Right renal cortex interstitium (tissue), 3 donors: ENCODE measurements at places on chromosomes 13 and 19.

DNA sequence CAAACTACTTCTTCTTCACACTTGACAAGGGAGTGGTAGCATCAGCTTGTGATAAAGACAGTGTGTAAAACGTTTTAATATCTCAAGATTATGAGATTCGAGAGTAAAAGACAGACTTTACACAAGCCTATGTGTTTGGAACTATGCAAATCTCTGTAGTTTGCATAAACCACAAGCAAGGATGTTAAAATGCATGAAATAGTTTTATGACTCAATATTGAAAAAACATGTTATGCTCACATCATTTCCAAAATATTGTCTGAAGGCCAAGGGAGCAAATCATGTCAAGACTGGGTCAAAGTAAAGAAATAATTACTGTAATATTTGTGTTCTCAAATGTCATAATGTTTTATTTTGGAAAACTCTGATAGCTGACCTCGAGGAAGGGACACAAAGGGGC is 316.8 kb upstream of the KLF12 start:
- DNase-seq = no peak

GRCh38 chr19:38650172-38650775 is 2.8 kb downstream of the ACTN4 start:
- no peak for DNase-seq

DNA sequence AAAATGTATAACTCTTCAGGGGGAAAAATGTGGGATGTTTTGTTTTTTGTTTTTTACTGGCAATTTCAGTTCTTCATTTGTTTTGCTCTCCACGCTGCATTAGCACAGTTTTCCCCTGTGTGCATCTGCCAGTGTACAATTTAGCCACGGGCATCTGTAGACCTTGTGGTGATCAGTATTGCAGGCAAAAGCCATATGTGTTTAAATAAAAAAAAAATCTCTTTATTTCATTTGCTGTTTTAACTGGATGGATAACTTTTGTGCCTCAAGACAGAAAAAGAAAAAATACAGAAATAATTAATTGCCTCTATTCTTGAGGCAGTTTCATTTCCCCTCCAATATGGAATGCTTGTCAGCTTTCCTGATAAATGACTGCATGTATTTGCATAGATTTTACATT is 7.9 kb upstream of the MAB21L1 start:
- no peak for DNase-seq

DNA sequence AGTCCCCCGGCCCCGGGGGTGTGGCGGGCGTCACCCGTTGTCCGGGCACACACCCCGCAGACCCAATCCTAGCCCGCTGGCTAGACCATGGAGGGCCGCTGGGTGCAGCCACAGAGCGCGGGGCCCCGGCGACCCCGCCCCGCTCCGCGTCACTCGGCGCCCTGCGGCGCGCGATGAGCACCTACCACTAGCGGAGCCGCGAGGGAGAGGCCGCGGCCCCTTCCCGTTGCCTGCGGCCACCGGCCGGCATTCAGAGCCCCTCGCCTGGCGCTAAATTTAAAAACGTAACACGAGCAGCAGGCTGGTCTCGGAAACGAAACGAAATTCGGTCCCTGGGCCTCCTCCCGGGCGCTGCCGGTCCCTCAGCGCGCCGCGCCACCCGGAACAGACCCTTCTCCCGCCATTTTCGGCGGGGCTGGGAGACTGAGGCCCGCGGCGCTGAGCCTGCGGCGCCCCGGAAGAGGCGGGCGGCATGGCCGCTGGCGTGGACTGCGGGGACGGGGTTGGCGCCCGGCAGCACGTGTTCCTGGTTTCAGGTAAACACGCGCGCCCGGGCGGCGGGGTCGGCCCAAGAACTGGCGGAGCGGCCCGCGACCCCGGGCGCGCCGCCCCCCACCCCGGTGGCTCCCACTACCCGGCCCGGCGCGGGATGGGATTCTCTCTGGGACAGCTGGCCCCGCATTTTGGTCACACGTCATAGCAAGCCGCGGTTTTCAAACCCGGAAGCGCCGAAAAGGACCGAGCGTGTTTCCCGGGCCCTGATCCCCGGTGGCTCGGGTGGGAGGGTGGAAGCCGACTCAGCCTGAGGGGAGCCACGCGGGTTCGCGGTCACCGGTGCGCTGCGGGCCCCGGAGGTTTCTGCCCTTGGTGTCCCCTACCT is at the start of gene RNASEH2B:
RNASEH2B (plus strand) TSS at position 187 of the 880 bp plus-strand sequence; CDS start at position 473, 286 bp downstream.
- DNase-seq = peak; percentile 33

DNA sequence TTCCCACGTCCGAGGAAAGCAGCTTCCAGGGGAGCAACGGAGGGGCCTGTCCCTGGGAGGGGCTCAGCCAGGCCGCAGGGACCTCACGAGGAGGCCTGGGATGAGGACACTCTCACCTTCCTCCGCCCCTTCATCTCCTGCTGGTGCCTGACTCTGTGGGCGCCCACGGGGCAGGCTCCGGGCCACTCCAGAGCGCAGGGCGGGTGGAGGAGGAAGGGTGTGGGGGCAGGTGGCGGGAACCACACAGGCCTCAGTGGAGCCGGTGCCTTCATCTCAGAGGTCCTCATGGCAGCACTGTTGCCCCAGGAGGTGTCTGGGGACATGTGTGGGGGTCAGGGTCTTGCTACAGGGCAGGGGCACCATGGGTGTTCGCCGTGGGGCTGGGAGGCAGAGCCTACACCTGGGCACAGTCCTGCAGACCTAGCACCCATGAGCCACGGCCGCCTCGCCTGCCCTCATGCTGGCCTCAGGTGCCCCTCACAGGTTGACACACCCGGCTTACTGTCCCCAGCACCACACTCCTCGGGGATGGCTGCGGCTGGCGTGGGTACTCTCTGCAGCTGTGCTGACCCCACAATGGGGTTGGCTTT is 10.1 kb upstream of the TMEM255B start:
- DNase-seq = no peak

DNA sequence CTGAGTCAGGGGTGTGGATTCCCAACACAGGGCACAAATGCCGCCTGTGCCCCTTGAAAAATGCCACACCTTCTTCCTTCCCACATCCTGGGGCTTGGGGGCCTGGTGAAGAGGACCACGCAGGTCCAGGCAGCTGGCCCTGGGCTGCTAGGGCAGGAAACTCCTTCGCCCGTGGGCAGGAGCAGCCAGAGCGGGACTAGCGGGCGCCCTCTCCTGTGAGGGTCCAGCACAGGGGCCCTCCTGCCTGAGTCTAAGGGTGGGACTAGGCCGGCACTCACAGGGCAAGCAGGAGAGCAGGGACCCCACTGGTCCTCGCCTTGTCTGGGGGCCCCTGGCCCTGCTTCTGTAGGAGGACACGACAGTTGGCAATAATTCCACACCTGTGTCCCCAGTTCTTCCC is 7.5 kb upstream of the CEBPA start:
- no peak for DNase-seq

DNA sequence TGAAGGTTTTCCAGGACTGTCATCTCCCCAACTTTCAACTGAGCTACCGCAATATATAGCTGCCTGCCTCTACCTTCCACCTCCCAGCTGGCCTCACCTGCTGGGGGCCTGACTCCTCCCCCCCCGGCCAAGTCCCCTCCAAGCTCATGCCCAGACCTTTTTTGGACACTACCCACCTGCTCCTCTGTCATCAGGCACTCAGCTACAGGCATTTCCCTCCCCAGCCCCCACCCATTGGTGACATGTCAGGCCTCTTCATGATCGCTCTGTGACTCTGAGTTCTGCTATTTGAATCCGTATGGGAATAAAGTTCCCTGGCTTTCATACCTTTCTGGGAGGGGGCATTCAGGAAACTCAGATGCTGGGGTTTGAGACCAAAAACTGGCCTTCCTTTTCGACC is 1.8 kb downstream of the PRKACA start:
- DNase-seq = no peak

- DNase-seq = peak; percentile 18
These were observed 379.2 kb upstream of the MIR17HG start for GRCh38 chr13:90968166-90968904.

GRCh38 chr13:99154064-99154463 is 46.6 kb upstream of the UBAC2 start:
- no peak for DNase-seq

GRCh38 chr13:74289107-74289506 is 154.9 kb upstream of the KLF12 start:
- DNase-seq = no peak

- no peak for DNase-seq
These were observed 1.8 kb downstream of the APOC4 start for GRCh38 chr19:44943801-44944249.

DNA sequence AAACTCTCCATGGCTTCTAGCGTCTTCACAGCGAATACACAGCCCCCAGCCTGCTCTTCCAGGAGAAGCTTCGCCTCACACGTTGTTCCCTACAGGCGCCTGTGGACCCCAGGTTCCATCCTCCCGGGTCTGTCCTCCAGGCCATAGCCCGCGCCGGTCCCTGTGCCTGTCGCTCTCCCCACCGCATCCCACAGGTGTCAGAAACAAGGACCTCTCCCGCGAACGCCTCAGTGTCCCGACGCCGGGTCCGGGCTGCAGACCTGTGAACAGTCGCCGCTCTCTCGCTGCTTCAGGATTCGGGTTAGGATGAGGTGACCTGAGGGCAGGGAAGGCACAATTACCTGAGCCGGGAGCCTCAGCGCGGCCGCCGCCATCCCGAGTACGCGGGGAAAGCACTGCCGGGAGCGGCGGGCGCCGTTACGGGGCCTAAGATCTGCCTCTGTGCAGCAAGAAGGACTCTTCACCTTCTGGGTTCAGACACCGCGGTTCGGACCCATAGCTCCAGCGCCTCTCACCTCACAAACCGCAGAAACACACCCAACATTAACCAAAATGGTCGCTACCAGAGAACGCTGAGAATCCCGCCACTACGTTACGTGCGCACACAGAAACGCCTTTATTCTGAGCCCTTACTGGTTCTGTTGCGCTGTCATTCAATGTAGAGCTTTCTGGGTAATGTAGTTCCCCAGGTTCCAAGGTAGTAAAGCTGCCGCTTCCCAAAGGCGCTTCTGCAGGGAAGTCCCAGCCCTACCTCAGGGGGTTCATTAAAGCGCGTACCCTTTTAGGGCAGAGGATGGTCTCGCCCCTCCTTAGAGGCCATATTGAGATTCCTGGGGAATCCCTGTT is at the start of gene ZNF418:
ZNF418 (minus strand) TSS at position 583 of the 846 bp plus-strand sequence. CDS start 1,580 bp downstream, outside the sequence.
- DNase-seq = peak; percentile 80

DNA sequence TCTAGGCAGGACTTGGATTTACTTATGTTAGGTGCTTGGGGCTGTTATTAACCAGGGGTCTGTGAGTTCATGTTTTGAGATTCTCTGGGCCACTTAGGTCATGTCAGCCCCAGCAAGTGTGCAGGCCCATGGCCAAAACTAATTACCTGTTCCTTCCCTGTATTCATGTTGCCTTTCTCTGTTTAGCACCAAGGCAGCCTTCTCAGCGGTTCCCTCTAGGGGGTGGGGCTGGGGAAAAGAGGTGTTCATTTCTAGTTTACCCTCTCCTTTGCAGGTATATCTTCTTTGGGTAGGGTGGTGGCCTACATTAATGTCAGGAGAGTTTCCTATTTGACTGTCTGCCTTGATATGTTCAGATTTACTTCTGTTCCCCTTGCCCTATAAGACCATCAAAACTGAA is 61.7 kb downstream of the PDS5B start:
- no peak for DNase-seq

DNA sequence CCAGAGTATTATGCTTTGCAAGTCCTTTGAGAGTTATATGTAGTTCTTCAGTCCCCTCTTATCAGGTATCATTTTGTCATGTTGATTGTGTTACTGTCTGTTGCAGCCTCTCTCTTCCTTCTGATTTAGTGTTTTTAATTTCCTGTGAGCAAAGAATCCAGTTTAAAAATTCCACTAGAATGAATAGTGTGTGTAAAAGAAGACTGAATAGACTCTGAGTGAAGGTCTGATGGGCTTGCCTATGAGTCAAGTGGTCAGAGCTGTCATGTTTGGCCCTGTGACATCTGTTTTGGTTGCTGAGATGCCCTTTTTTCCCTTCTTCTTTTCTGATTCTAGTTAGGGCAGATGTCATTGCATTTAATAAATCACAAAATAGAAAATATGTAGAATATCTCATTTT is 23.3 kb upstream of the KCTD4 start:
- no peak for DNase-seq

DNA sequence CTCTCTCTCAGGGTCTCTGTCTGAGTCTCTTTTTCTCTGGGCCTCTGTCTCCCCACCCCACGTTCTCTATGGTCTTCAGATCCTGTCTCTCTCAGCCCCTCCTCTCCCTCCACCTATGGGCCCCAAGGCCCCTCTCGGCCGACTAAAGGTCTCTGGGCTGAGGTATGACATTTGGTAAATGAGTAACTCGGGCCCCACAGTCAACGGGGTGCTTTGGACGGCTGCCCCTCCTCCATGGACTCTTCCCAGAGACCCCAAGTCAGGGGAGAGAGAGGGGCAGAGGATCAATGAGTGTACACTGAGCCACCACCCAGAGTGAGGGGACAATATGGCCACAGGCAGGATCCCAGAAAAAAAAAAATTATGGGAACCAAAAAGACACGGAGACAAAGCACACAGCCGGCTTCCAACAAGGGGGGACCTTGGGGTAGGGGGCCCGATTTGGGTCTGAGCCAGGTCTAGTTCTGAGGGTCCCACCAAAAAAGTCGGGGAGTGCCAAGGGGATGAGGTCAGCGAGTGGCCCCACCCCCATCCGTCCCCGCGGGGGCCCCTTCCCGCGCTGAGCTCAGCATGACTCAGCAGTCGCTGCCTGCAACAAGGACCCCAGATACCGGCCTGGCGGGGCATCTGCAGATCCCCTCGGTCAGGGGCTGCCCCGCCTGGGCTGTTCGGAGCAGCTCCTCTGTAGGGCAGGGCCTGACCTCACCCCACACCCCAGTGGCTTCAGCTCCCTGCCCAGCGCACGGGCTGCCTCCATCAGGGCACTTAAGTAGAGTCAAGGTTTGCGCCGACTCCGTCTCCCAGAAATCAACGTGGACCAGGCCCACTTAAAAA is 1.5 kb upstream of the FTL start:
- peak; percentile 56 for DNase-seq

GRCh38 chr19:22327321-22327720 is 41.1 kb downstream of the ZNF729 start:
- no peak for DNase-seq

- DNase-seq = no peak
These were observed 1.7 kb downstream of the TGFBR3L start for GRCh38 chr19:7916103-7916954.

GRCh38 chr13:66665991-66666390 is 564.1 kb downstream of the PCDH9 start:
- no peak for DNase-seq

DNA sequence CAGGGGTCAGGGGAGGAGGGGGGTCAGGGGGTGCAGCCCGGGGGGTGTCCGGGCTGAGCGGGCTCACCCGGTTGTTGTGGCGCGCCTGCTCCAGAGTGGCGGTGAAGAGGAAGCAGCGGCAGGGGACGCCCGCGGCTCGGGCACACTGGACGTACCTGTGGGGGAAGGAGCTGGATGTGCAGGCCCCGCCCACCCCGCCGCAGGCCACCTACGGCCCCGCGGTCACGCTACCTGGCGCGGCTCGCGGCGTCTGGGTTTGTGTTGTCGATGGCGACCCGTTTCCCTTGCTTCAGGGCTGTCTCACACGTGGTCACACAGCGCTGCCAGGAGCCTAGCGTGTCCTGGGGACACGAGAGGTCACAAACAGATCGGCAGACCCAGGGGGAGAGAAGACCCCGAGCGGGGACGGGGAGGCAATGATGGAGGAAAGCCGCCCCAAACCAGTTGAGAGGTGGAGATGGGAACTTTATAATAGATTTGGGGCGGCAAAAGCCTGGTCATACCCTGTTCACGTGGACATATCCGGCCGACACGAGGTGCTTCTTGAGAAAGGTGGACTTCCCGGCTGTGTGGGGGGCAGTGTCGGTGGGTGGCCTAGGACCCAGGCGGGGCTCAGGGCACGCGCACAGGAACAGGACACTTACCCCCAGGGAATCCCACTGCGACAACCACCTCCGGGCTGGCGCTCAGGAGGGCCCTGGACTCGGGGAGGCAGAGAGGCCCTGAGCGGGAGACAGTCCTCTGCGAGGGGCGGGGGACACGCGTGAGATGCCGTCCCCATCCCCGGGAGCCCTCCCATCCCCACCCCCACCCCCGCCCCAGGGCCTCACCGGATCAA is 5.6 kb downstream of the PNKP start:
- DNase-seq = no peak
